Effector memory CD4-positive, alpha-beta T cell (primary cell): ENCODE measurements at places on chromosomes 12 and 14.

GRCh38 chr12:1595026-1595561 is 713 bp upstream of the FBXL14 start:
- no peak for DNase-seq

GRCh38 chr12:46771268-46771827 is 54.4 kb downstream of the SLC38A4 start:
- no peak for DNase-seq

GRCh38 chr12:123900871-123901376 is 71.7 kb downstream of the CCDC92 start:
- no peak for DNase-seq

DNA sequence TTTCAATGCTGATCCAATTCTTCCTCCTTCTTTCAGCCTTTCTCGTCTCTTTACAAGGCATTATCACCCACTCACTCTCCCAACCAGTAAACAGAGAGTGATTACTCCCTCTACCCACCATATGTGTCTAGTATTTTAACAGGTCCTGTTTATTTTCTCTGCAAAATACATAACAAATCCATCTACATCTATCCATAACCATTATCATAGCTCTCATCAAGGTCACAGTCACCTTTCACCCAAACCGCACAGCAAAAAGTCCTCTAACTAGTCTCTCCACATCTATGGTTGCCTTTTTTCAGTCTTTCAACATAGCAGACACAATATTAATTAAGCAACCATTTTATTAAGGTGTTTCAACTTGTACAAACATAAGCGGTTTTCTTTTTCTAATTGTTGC is 21.9 kb upstream of the RERG start:
- no peak for DNase-seq

- DNase-seq: no peak
Measured at GRCh38 chr14:89309670-89310177, 107.3 kb downstream of the FOXN3 start.

DNA sequence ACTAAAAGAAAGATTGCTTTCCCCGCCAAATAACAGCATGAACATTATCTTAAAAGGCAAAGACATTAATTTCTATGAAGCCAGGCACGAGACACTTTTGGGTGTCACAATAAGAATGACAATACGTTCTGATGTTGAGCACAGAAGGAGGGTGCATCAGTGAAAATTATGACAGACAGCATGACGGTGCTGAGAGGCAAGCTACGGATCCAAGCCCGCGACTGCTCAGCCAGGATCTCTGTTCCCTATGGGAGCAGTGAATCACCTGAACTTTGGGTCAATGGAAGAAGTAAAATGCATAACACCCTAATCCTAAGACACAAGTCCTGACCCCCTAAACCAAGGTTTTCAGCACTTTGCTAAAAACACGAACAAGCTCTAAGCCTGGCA is 51.7 kb downstream of the SLC25A47 start:
- DNase-seq: no peak

- DNase-seq: peak; percentile 81
Measured at GRCh38 chr12:124939421-124940142, 25.1 kb upstream of the UBC start.
